ENCODE measurements at places on chromosomes 12 and 14.

DNA sequence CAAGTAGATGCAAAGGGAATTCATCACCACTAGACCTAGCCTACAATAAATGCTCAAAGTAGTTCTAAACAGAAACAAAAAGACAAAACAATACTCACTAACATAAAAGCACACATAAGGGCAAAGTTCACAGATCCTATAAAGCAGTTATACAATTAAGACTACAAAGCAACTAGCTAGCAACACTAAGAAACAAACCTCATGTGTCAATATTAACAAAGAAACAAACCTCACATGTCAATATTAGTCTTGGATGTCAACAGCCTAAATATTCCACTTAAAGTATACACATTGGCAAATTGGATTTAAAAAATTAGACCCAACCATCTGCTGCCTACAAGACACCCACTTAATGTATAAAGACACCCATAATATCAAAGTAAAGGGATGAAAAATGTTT, 152.7 kb downstream of the KCNK10 start:
- H3K36me3 ChIP-seq: no peaks in the 10 kb centered on the region
- no peaks in the 10 kb centered on the region for H3K4me1 ChIP-seq
- no peak overlapping the region for H3K4me3 ChIP-seq
- no peak for DNase-seq

DNA sequence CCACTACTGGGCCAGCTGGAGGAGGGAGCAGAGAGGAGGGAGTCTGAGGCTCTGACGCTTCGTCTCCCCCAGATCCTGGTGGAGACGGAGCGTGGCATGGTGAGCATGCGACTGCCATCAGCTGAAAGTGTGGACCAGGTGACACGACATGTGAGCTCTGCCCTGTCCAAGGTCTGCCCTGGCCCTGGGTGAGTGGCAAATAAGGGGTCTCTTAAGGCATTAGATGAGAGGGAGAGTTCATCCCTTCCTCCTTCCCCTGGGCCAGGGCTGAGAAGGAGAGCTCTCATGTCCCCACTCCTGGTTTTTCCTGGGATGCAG, 2.5 kb downstream of the CARMIL3 start:
- H3K27ac ChIP-seq: no peak overlapping the region
- H3K4me3 ChIP-seq: no peak overlapping the region
- H3K27me3 ChIP-seq: no peaks in the 10 kb centered on the region
- peaks cover 58% of the 10 kb centered on the region for H3K36me3 ChIP-seq

GRCh38 chr12:104468371-104468770, 11.6 kb downstream of the CHST11 start:
- H3K27me3 ChIP-seq: no peaks in the 10 kb centered on the region
- DNase-seq: no peak
- H3K4me1 ChIP-seq: peaks cover 3% of the 10 kb centered on the region
- no peaks in the 10 kb centered on the region for H3K36me3 ChIP-seq

- H3K27ac ChIP-seq: no peak overlapping the region
- no peaks in the 10 kb centered on the region for H3K4me1 ChIP-seq
- H3K27me3 ChIP-seq: no peaks in the 10 kb centered on the region
These were observed 48.2 kb downstream of the MOK start for GRCh38 chr14:102256716-102257115.

DNA sequence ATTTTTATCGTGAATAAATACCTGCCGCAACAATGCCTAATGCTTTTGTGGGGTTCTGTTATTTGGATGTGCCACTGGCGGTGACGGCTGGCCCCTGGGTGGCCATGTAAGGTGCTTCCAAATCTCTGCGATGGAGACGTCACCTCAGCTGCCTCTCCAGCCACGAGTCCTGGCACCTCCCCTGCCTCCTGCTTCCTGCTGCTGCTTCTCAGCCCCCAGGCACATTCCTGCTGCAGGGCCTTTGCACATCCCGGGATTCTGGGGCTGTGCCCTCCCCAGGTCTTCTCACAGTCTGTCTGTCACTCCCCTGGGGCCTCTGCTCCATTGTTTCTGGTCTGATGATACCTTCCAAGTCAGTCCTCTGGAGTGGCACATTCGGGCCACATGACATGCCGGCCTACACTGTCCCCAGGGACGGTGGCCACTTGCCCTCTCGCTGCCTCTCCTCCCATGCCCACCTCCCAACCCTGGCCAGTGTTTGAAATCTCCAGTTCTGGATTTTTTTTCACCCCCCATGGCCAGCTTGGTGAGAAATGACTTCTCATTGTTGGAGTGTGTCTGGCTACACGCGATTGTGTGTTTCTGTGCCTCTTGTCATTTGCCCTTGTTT, 151.8 kb downstream of the KIF26A start:
- no peaks in the 10 kb centered on the region for H3K36me3 ChIP-seq
- H3K27ac ChIP-seq: no peak overlapping the region
- H3K4me3 ChIP-seq: no peak overlapping the region
- peaks cover 25% of the 10 kb centered on the region for H3K4me1 ChIP-seq

DNA sequence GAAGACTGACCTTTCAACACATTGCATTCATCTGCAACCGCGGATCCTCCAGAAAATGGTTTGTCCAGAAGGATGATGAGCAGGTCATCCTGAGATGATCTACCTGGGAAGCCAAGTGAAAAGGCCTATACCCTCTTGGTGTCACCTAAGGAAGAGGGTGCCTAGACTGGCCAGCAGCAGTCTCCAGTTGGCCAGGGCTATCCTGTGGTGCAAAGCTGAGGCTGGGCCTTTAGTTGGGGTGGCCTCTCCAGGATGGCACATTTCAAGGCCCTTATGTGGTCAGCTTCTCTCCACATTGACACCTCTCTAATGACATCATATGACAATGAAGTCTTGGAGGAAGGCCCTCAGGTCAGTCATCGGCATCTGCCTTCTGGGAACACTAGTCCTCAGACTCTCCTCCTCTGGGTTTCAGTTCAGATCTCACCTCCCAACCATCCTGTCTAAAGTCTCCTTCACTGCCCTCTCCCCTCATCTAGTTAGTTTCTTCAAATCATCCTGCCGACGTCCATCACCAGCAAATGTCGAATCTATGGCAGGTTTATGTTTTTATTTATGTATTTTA, 3.3 kb upstream of the SLC22A17 start:
- peaks cover 36% of the 10 kb centered on the region for H3K4me1 ChIP-seq
- H3K27me3 ChIP-seq: no peaks in the 10 kb centered on the region
- H3K27ac ChIP-seq: no peak overlapping the region
- no peak for DNase-seq

- peaks cover 26% of the 10 kb centered on the region for H3K4me1 ChIP-seq
- DNase-seq: no peak
- H3K27ac ChIP-seq: peak overlapping the region; percentile 77
- H3K4me3 ChIP-seq: no peak overlapping the region
These were observed 58.0 kb downstream of the NUAK1 start for GRCh38 chr12:106080791-106081170.

DNA sequence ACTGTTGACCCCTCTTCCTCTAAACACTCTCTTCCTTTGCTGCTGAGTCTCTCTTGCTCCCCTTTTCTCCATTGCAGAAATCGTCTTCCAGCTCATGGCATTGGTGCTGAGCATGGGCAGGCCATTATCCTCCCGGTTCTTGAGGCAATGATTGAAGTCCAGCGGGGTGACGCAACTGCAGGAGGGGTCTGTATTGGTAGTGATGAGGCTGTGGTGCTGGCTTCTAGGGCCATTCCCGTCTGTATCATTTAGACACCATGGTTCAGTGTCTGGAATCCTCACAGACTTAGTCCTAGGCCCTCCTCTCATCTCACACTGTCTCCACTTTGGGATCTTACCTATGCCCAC, 720 bp upstream of the SLC22A17 start:
- H3K4me3 ChIP-seq: no peak overlapping the region
- no peak overlapping the region for H3K27ac ChIP-seq
- H3K27me3 ChIP-seq: no peaks in the 10 kb centered on the region
- H3K36me3 ChIP-seq: peaks cover 18% of the 10 kb centered on the region
- DNase-seq: no peak

DNA sequence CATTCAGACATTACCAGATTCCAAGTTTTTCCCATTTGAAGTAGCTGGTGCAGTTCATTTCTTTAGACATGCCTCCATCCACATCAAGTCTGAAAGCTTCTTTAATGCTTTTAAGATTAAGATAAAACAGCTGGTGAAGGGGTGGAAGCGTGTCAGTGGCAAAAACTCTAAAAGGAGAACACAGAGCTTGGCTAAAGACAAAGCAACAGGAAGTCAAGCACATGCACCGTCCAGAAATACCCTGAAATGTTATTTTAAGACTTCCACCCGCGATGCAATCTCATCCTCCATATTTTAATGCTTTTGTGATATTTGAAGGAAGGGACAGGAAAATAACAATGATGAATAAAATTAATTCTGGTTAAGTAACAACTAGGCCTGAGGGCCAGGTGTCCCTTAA, 31.8 kb downstream of the PPM1H start:
- no peaks in the 10 kb centered on the region for H3K36me3 ChIP-seq
- H3K27me3 ChIP-seq: no peaks in the 10 kb centered on the region
- no peak overlapping the region for H3K4me3 ChIP-seq
- H3K4me1 ChIP-seq: no peaks in the 10 kb centered on the region
- no peak overlapping the region for H3K27ac ChIP-seq
- DNase-seq: no peak

DNA sequence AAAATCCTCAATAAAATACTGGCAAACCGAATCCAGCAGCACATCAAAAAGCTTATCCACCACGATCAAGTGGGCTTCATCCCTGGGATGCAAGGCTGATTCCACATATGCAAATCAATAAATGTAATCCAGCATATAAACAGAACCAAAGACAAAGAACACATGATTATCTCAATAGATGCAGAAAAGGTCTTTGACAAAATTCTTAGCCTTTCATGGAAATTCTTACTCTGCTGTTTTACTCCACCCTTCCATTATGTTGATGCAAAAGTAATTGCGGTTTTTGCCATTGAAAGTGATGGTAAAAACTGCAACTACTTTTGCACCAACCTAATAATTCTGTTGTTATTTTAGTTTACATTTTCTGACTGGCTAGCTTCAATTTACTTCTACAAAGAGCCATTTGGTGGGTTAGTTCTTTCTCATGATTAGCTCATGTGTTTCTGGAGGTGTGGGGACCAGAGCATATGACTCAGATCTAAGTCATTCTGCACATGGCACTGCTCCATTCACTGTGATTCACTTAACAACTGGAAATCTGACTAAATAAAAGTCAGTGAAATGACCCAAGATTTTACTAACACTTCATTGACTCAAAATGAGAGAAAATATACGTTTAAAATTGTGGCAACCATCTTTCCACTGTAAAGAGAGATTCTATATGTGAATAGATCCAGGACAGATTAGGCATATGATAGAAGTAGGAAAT, 99.9 kb downstream of the TMTC3 start:
- DNase-seq: no peak
- no peaks in the 10 kb centered on the region for H3K27me3 ChIP-seq
- no peaks in the 10 kb centered on the region for H3K4me1 ChIP-seq
- H3K4me3 ChIP-seq: no peak overlapping the region
- no peaks in the 10 kb centered on the region for H3K36me3 ChIP-seq

- DNase-seq: no peak
- H3K27me3 ChIP-seq: no peaks in the 10 kb centered on the region
- no peak overlapping the region for H3K4me3 ChIP-seq
- H3K4me1 ChIP-seq: peaks cover 11% of the 10 kb centered on the region
- no peak overlapping the region for H3K27ac ChIP-seq
These were observed 3.6 kb upstream of the BATF start for GRCh38 chr14:75518625-75519024.

GRCh38 chr14:103724116-103724515, 8.5 kb downstream of the ZFYVE21 start:
- H3K36me3 ChIP-seq: peaks cover 63% of the 10 kb centered on the region
- peak overlapping the region; percentile 67 for H3K27ac ChIP-seq
- H3K4me3 ChIP-seq: no peak overlapping the region
- H3K27me3 ChIP-seq: no peaks in the 10 kb centered on the region
- DNase-seq: no peak

GRCh38 chr12:11615481-11615880, 34.0 kb upstream of the ETV6 start:
- no peaks in the 10 kb centered on the region for H3K36me3 ChIP-seq
- H3K4me1 ChIP-seq: no peaks in the 10 kb centered on the region
- no peak overlapping the region for H3K4me3 ChIP-seq
- H3K27ac ChIP-seq: no peak overlapping the region
- no peaks in the 10 kb centered on the region for H3K27me3 ChIP-seq

DNA sequence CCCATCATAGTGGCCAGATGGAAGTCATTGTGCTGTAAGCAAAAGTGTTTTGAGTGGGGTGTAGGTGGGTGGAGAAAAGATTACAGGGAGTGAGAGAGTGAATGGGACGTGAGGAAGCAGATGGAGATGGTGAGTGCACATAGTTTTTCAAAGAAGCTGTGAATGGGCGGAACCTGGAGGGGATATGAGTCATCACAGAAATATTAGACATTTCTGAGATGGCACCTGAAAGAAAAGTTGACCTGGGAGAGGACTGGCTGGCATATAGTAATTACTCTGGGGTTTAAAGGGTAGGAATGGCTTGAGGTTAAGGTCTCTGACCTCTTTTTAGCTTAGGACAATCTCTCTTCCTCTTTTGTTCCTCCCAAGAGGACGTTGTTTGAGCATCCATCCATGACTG, 50.5 kb downstream of the ANO4 start:
- no peak overlapping the region for H3K4me3 ChIP-seq
- H3K27me3 ChIP-seq: no peaks in the 10 kb centered on the region
- no peaks in the 10 kb centered on the region for H3K36me3 ChIP-seq
- no peak overlapping the region for H3K27ac ChIP-seq
- no peaks in the 10 kb centered on the region for H3K4me1 ChIP-seq
- no peak for DNase-seq

DNA sequence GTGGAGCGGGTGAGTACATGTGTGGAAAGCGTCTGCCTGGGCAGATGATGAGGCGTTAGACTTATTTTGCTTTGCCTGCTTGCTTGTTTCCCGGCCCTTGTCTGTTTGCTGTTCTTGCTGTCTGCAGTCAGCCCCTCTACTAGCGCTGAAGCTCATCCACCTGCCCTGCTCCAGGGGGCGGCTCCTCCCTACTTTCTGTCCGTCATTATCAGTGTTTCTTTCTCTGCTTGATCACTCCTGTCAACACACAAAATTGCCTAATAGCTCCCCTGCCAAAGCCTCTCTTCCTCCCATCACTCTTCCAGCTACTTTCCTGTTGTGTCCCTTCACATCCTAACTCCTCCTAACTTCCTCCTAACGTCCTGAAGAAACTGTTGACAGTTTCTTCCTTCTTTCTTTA, 34.9 kb upstream of the GALNT8 start:
- peaks cover 33% of the 10 kb centered on the region for H3K36me3 ChIP-seq
- H3K4me3 ChIP-seq: no peak overlapping the region
- H3K27ac ChIP-seq: no peak overlapping the region
- no peaks in the 10 kb centered on the region for H3K27me3 ChIP-seq

GRCh38 chr12:24759155-24759554, 189.7 kb downstream of the BCAT1 start:
- no peaks in the 10 kb centered on the region for H3K4me1 ChIP-seq
- DNase-seq: no peak
- no peaks in the 10 kb centered on the region for H3K27me3 ChIP-seq
- no peak overlapping the region for H3K27ac ChIP-seq
- H3K36me3 ChIP-seq: no peaks in the 10 kb centered on the region

GRCh38 chr12:119229837-119230236, 51.1 kb downstream of the HSPB8 start:
- no peaks in the 10 kb centered on the region for H3K27me3 ChIP-seq
- H3K27ac ChIP-seq: no peak overlapping the region
- peak; percentile 82 for DNase-seq
- H3K4me3 ChIP-seq: peak overlapping the region; percentile 18
- H3K36me3 ChIP-seq: no peaks in the 10 kb centered on the region
- H3K4me1 ChIP-seq: no peaks in the 10 kb centered on the region

All from spinal cord (tissue), 10 donors.